Activated naive CD4-positive, alpha-beta T cell treated with Interleukin-2 at 50 U/mL for 16 hours (primary cell): ENCODE measurements at places on chromosomes 7 and 10.

GRCh38 chr7:117562759-117563158, 82.9 kb downstream of the CFTR start:
- no peak for DNase-seq

GRCh38 chr7:77501192-77501515, 35.9 kb upstream of the PTPN12 start:
- DNase-seq, result no peak

GRCh38 chr10:114470956-114471905, 66.9 kb upstream of the AFAP1L2 start:
- peak; percentile 66 for DNase-seq

- DNase-seq, result no peak
These were observed 608 bp downstream of the AKR1B10 start for GRCh38 chr7:134527979-134528371.

GRCh38 chr10:5416981-5417380, 4.6 kb downstream of the NET1 start:
- DNase-seq, result no peak

- no peak for DNase-seq
These were observed 199.2 kb downstream of the TFEC start for GRCh38 chr7:115831371-115831770.

DNA sequence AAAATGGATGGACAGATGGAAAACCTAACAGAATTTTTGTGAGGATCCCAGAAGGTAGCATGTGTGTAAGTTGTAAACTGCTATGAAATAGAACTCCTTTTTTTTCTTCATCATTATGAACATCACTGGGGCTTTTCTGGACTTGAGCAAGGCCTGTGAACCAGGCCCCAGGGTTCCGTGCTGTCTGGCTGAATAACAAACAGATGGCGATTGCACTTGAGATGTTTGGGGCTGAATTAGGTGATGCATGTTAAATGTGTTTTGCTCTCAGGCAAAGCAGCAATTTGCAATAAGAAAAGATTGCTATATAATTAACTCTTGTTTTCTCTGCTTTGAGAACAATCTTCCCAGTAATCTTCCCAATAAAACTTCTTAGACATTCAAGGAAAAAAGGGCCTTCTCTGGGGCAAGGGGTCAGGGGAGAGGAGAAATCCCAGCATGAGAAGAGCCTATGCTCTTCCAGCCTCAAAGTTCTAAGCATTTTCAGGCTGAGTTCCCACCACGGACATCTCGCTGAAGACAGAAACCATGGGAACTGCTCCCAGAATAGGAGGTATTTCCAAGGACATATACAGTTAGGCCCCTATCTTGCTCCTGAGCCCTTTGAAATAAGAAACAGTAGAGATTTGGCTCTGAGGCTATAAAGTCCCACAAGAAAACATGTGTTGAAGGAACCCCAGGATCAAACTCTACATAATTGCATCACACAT, 98.7 kb downstream of the ITIH5 start:
- no peak for DNase-seq

GRCh38 chr10:118220346-118220850, 121.7 kb downstream of the FAM204A start:
- DNase-seq, result no peak

DNA sequence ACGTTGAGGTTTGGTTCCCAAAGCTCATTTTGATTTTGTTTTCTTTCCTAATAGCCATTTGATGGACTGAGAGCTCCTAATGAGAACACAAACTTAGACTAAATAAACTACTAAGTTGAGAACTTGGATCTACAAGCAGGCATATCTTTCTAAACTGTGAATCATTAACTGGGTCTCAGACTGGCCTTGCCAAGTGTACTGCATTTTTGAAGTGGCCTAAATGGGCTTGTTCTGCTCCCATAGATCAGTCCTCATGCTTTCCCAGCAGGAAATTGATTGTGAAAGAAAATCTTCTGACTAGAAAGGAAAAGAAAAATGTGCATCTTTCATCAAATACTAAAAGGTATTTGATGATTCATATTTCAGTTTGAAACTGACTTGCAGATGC, 46.7 kb upstream of the RBM33 start:
- no peak for DNase-seq

- DNase-seq, result no peak
These were observed 137.6 kb downstream of the C10orf105 start for GRCh38 chr10:71582019-71582418.

DNA sequence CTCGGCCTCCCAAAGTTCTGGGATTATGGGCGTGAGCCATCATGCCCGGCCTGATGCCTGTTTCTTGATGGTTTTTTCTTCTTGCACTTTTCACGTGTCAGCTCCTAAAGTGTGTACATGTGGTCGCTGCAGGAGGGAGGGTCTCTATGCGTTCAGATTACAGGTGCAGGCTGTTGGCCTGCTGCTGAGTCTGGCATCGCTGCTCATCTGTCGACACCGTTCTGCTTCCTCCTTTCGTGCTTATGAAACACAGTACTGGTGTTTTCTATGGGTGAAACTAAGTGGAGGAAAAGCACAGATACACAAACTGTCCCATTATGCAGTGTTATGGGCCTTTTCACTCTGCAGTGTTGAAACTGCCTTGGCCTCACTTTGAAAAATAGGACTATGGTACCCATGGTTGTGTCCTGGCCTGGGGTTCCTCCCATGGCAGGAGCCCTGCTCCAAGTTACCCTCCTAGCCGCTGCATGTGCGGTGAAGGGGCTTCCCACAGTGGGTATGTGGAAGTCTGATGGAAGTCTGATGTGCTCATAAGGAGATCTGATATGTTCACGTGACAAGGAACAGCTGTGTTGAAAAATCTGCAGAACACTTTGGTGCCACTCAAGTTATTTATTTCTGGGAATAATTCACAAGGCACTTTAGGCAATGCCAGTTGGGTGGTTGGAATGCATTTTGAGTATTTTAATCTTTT, 23.5 kb downstream of the OGDH start:
- DNase-seq, result no peak

DNA sequence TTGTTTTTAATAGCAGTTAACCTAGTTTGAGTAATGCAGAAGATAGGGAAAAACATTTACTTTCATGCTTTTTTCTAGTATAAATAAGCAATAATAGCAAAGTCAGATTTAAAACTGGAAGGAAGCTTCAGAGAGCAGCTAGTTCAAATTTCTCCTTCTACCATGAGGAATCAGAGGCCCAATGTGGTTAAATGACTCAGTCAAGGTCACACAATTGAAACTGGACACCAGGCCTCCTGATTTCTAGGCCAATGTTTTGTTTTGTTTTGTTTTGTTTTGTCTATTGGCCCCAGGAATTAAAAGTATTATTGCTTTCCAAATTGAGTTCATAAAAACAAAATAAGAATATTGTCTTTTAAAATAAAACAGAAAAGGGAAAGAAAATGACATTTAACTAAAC, 122.3 kb downstream of the TRIL start:
- DNase-seq, result no peak

- no peak for DNase-seq
These were observed 3.7 kb downstream of the TRIL start for GRCh38 chr7:28954471-28954870.

DNA sequence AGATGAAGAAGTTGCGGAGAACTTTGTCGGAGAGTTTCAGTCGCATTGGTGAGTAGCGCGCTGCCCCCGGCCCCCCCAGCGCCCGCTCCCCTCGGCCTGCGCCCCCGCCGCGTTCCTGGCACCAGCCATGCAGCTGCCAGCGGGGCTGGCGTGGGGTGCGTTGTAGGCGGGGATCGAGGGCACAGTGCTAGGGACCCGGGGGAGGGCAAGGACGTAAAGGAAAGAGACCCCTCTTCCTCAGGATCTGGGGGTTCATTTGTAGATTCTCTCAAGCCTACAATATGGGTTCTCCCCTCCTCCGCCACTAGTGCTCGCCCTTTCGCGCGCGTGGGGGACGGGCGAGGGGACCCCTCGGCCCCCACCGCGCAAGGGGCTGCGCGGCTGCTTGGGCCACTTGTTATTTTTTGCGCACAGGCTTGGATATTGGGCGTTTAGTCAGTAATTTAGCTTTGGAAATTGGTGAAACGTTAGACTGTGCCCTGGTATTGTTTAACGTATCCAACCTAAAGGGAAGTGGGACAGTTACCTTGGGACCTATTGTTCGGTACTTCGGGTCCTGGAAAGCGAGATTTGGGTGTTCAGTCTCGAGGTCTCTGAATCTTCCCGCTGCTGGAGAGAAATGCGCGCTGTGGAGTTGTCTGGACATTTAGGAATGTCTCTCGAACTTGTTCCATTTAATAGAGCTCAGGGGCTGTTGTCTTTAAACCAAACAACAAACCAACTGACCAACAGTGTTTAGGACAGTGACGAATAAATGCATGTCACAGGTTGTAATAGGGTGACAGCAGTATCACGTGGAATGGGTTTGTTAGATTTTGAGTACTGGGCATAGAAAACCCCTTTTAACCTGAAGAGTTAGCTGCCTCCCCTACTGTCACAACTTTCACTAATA, 796 bp downstream of the CDK14 start:
- DNase-seq, result no peak
